ENCODE measurements at places on chromosomes 6 and 20. TPM values are rescaled to one million over a fixed set of nuclear protein-coding genes. Genes with fewer than 3 reads are reported as not detected.

SLC16A10 gene
- polyA plus RNA-seq = not detected

DNA sequence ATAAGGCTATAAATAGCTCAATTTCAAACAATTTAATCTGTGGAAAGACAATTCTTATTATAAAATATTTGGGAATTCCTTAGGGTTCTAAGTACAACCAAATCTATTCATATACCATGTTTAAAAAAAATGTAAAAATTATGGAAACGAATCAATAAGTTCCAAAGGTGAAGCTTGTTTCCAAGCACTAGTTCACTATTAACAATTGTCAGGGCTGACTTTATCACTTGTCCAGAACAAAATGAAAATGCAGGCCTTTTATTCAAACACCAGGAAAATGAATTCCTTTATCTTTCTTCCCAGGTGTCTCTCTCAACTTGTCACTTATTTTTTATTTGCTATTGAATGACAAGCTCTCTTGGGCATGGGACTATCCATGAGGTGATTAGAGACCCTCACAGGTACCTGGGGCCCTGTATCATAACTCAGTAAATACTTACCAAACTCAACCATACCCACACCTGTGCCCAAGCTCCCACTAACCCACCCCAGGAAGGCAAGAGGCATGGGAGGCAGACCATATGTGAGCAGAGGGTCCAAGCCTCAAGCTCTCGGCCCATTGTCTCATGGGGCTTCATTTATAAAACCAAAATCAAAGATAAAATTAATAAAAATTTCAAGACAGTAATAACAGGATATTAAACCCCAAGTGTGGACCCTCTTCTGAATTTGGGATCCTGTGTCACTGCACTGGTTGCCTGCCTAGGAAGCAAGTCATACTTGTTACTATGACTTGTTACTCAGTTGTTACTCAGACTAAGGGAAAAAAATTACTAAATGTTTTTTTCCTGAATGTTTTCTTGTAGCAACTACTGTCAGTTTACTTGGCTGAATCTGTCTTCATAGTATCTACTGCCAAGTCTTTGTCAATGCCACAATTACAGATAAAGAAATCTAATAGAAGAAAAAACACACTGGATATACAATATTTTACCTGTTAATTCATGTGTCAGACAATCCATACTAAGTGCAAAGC is 54.7 kb downstream of the PTPRK start:
- no peaks in the 10 kb centered on the region for H3K27me3 ChIP-seq
- H3K4me1 ChIP-seq = no peaks in the 10 kb centered on the region
- DNase-seq = no peak
- H3K27ac ChIP-seq = no peak overlapping the region
- H3K4me3 ChIP-seq = no peak overlapping the region

GRCh38 chr6:21824431-21825177 is 231.1 kb downstream of the SOX4 start:
- no peaks in the 10 kb centered on the region for H3K4me1 ChIP-seq
- H3K27ac ChIP-seq = no peak overlapping the region
- H3K36me3 ChIP-seq = no peaks in the 10 kb centered on the region
- H3K27me3 ChIP-seq = no peaks in the 10 kb centered on the region

GRCh38 chr6:162750776-162751175 is 23.0 kb downstream of the PACRG start:
- H3K36me3 ChIP-seq = no peaks in the 10 kb centered on the region
- DNase-seq = no peak

DNA sequence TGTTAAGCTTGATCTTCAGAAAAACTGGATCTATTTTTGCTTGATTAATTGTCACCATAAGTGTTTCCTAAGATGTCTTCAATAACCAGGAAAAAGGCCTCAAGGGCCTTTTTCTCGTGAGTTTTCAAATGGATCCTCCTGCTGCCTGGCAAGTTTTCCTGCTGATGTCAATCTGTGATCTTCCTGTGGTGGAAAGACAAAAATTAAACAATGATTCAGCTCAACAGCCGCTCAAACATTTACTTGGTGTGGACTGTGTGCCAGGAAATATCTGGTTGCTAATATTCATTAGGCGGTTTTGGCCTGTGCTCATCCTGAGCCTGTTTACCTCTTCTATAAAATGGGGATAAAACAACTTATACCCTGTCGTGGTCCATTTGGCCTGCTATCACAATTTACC is 35.4 kb upstream of the SSTR4 start:
- H3K27me3 ChIP-seq = no peaks in the 10 kb centered on the region
- H3K27ac ChIP-seq = no peak overlapping the region
- no peak for DNase-seq
- H3K4me1 ChIP-seq = no peaks in the 10 kb centered on the region

DNA sequence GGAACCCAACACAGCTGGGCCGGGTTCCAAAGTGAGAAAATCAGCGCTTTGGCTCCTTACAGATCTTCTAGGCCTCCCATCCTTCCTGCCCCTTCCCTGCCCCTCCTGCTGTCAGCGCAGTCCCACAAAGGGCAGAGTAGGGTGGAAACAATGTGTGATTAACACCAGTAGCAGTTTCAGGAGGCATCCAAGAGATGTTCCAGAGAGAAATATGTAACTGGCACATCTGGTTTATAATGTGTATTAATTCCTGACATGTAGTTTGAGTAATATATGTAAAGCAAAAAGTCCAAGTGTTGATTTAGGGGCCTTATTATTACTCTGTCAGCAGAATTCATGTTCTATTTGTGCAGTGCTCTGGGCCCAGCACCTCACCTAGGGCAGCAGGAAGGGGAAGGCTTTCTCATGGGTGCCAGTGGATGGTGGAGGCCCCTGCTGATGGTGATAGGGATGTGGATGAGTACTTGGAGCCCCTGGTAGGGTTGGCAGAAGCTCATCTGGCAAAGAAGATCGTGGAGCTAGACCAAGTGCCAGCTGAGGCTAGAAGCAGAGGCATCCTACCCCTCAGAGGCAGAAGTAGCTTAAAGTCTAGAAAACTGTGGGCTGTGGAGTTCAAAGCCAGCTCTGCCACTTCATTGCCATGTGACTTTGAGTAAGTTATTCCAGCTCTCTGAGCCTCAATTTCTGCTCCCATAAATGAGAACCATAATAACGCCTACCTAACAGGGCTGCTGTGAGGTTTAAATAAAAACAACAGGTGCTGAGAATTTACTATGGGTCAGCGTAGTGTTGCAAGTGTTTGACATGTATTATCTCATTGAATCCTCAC is 22.4 kb upstream of the RALY start:
- DNase-seq = no peak
- H3K36me3 ChIP-seq = peaks cover under 1% of the 10 kb centered on the region
- no peak overlapping the region for H3K27ac ChIP-seq
- H3K27me3 ChIP-seq = peaks cover under 1% of the 10 kb centered on the region

- H3K27ac ChIP-seq = no peak overlapping the region
- peaks cover 26% of the 10 kb centered on the region for H3K4me1 ChIP-seq
- no peaks in the 10 kb centered on the region for H3K27me3 ChIP-seq
- DNase-seq = no peak
- H3K4me3 ChIP-seq = no peak overlapping the region
Measured at GRCh38 chr6:108312605-108313004, 17.8 kb downstream of the AFG1L start.

NKAIN4 gene
- not detected for polyA plus RNA-seq

DNA sequence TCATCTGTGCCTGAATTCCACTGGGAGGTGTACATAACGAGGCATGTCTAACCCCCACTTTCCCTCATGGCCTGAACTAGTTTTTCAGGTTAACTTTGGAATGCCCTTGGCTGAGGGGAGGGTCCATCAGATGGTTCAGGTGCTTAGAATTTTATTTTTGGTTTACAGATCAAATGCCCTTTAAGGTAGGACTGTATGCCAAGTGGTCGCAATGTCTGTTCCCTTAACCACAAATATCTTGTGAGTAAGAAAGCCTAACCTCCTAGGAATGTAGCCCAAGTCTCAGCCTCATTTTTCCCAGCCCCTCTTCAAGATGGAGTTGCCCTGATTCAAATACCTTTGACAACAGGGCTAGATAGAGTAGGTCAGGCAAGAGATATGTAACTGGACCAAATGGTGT is 78.4 kb downstream of the RNASET2 start:
- DNase-seq = no peak
- no peaks in the 10 kb centered on the region for H3K27me3 ChIP-seq
- H3K27ac ChIP-seq = no peak overlapping the region
- no peak overlapping the region for H3K4me3 ChIP-seq

DNA sequence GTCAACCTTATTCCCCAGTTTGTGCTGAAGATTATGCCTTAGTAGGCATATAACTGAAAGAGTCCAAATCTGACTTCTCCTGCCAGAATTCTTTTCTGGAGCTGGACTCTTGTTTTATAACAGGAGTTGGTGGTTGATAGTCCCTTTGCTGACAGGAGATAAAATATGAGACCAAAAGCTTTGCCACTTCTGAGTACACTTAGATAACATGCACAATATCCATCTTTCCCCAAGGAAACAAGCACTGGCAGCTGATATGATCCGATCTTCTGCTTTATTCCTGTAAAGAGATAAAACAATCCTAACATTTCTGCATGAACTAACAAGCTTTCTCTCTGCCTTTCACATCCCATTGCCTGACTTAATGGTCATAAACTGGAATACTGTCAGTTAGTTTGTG is 1265.4 kb upstream of the ADGRB3 start:
- DNase-seq = no peak
- no peaks in the 10 kb centered on the region for H3K4me1 ChIP-seq
- H3K27ac ChIP-seq = no peak overlapping the region
- H3K27me3 ChIP-seq = no peaks in the 10 kb centered on the region
- no peaks in the 10 kb centered on the region for H3K36me3 ChIP-seq
- no peak overlapping the region for H3K4me3 ChIP-seq

DNA sequence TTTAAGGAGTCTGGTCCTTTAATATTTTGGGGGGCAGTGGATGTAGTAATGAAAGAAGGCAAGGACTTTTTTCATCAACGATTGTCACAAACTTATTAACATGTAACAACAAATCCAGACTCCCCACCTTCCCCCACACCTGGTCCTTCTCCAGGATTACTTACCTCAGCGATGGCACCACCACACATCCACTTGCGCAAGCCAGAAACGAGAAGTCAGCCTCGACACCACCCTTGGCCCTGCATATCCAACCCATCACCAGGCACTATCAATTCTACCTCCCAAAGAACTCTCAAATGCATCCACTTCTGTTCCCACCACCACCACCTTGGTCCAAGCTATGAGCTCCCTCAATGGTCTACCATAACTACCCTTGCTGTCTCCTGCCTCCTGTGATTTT is 6.6 kb downstream of the EZR start:
- H3K36me3 ChIP-seq = peaks cover 63% of the 10 kb centered on the region
- H3K27ac ChIP-seq = peak overlapping the region; percentile 99
- DNase-seq = no peak
- peak overlapping the region; percentile 100 for H3K4me3 ChIP-seq
- H3K27me3 ChIP-seq = no peaks in the 10 kb centered on the region

Measured in naive B cell (primary cell).